ENCODE measurements at places on chromosomes 3 and 15.

DNA sequence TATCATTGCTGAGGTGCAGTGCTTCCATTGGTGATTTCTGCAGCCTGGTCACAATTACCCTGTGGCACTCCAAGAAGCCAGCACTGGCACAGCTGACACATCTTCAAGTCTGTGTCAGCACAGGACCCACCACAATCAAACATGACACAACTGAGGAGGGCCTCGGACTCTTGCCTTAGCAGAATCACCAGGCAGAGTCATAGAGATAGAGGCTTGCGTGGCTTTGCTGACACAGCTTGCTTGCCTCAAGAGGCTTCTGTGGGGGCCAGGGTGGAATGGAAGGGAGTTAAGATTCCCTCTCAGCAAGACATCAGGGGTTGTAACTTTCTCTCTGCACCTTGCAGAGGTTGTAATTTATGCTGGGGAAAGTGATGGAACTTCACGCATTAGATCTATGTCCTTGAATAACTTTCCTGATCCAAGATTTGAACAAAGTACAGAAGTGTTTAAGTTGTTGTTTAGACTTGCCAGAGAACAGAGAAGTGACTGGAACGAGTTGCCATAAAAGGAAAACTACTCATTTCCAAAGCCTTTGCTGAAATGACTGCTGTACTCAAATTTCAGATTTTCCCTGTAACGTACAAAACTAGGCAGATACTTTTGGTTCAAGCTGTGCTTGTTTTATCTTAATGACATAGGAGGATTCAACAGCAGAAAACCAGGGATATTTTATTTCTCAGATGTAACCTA, 170.7 kb downstream of the DIPK2A start:
- no peak for DNase-seq

GRCh38 chr3:194675081-194675640, 3.2 kb upstream of the LSG1 start:
- no peak for DNase-seq

DNA sequence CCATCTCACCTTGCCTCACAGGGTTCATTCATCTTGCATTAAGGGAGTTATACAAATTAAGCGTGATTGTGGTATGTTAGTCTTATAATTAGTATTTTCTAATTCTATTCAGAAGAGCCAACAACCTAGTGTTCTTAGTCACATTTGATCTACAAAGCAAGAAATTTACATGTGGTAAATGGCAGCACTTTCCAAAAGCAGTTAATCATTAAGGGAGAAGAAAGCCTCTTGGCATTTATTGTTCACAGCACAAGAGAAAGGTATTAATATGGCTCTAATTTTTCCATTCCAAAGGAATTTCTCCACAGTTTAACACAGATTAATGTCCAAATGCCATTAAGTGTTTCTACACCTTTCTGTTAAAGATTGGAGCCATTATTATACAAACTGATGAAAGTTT, 1077.1 kb downstream of the ZPLD1 start:
- no peak for DNase-seq

- no peak for DNase-seq
Measured at GRCh38 chr3:33426068-33426467, 14.1 kb downstream of the UBP1 start.

- no peak for DNase-seq
Measured at GRCh38 chr3:69141313-69141712, 18.9 kb upstream of the LMOD3 start.

GRCh38 chr3:170730071-170730812, 139.8 kb downstream of the RPL22L1 start:
- DNase-seq: no peak

GRCh38 chr15:100998630-100999029, 79.5 kb downstream of the LRRK1 start:
- DNase-seq: no peak

- no peak for DNase-seq
Measured at GRCh38 chr3:94862703-94863102, 799.8 kb downstream of the NSUN3 start.

DNA sequence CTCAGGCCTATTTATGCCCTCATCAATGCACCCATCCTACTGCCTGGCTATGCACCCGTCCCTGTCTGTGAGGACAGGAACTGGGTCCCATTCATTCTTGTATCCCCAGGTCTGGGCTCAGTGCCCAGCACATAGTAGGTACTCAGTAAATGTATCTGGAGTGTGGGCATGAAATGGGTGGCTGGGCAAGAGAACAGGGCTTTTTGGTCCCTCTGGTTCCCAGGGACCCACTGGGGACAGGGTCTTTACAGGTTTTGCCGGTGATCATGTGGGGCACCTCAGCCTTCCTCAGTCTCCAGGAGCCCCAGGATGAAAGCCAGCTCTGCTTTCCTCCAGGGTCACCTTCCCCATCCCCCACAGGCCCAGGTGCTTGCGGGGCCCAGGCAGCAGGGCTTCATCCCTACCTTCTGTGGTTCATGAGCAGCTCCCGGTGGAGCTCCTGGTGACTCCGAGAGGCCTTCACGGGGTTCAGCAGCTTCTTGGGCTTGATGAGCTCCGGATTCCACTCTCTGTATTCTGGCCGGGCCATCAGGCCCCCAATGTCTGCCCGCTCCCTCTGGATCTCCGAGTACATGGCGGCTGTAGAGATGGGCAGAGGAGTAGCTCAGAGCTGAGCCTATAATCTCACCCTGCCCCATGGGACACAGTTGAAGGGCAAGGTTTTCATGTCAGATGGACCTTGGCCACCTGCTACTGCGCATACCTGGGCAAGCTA, 7.7 kb downstream of the FAM107A start:
- DNase-seq: no peak

GRCh38 chr15:57592836-57593420, 1.2 kb downstream of the MYZAP start:
- DNase-seq: no peak

- no peak for DNase-seq
Measured at GRCh38 chr3:156174229-156174847, 54.0 kb downstream of the KCNAB1 start.

- no peak for DNase-seq
Measured at GRCh38 chr3:195073866-195074860, 196.8 kb downstream of the XXYLT1 start.

DNA sequence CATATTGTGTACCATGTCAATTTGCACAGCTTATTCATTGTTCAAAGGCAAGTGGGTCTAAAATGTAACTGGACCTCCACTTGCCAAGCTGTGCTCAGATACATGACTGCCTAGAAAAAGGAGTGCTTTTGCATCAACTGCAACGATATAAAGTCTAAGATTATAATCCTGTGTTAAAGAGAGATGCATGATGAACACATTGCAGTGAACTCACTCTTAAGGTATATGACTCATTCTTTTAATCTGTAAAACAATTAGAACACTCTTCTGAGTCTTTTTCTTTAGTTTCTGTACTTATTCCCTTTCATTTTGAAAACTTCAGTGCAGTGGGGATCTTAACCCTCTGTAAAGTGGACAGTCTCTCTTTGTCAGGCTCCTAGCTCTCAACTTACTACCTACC, 982.8 kb downstream of the ROBO1 start:
- DNase-seq: no peak

DNA sequence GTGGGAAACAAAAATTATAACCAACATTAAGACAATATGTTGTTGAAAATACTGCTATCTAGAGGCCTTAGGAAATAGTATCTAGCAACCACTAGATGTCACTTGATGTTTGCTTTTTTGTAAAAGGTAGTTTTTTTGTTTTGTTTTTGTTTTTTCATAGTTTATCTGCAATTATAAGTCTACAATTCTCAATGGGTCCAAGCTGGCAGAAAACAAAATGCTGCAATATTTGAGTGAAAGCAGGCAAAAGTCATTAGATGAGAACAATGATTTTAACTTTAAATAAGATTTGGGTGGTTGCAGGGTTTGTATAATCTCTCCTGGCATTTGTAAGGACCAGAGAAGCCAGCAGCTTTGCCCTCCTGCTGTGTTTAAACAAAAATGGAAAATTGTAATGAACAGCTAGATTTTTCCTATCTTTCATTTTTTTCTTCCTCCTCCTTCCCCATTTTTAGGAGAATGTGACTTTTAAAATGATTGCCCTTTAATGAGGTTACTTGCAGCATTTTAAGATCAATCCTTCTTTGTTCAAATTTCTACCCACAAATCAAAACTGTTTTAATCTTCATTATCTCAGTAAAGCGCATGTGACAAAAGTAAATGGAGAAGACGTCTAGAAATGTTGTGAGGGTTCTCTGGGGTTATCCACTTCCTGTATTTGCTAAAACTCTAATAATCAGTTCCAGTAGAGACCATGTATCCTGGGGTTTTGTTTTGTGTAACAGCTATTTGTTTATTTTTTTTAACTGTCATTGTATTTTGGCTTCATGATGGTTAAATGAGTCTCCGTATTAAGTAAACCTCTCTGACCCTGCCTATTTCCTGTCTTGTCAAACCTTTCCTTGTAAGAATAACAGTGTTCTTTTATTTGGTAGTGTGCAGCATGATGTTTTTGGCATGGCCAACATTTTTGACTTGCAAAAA, 27.3 kb downstream of the DUT start:
- no peak for DNase-seq

DNA sequence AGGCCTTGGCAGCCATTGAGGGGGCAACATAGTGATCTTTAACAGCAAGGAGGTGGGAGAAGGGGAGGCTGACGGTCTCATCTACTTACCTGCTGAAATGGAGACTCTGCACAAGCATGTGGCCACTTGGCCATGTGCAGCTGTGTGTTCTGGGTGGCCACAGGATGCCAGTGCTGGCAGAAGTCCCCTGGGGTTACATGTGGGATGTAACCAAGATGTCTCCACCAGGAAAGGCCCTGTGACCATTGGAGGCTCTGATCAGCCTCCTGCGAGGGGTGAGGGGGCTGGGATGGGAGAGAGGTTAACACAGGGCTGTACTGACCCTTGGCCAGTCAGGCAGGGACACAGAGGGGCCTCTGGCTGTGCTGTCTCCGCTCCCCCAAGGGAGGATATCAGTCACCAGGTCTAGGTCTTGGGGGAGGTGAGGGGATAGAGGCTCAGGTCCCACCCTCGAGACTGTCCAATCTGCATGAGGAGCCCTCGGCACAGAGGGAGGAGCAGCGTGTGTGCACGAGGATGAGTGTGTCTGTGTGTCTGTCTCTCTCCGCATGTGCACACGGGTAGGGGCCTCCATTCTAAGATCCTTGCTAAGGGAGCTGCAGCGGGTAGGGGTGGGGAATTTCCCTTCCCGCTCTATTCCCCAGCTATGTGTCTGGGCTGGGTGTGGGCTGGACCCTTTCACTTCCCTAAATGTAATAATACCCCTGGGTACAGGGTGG, 19.5 kb downstream of the PRKCD start:
- DNase-seq: peak; percentile 23

All from hypothalamus (tissue), 51 donors.